Smooth muscle cell of the pulmonary artery (primary cell): ENCODE measurements at places on chromosomes 3 and 15. TPM values are rescaled to one million over a fixed set of nuclear protein-coding genes. Genes with fewer than 3 reads are reported as not detected.

Gene PRTG
- total RNA-seq, result 0.78 and 1.2 TPM in 2 replicates

Gene MINAR1
- total RNA-seq, result 1.2 and 1.6 TPM in 2 replicates

Gene CCDC33
- total RNA-seq, result 0.07 TPM in 1 of 2 replicates, not detected in the other

Gene OR5H2
- total RNA-seq, result not detected in 2 replicates

Gene KCNAB1
- 2.0 and 35.6 TPM in 2 replicates for total RNA-seq

Gene BMF
- 2.0 and 3.8 TPM in 2 replicates for total RNA-seq

Gene TFDP2
- total RNA-seq, result 14.0 and 21.9 TPM in 2 replicates

Gene KIF15
- 1.3 and 2.9 TPM in 2 replicates for total RNA-seq

Gene CTXN2
- not detected in 2 replicates for total RNA-seq

Gene UPK1B
- 0.17 and 0.98 TPM in 2 replicates for total RNA-seq

Gene GOLGA8J
- not detected in 2 replicates for total RNA-seq
